ENCODE measurements at places on chromosomes 4 and X.

DNA sequence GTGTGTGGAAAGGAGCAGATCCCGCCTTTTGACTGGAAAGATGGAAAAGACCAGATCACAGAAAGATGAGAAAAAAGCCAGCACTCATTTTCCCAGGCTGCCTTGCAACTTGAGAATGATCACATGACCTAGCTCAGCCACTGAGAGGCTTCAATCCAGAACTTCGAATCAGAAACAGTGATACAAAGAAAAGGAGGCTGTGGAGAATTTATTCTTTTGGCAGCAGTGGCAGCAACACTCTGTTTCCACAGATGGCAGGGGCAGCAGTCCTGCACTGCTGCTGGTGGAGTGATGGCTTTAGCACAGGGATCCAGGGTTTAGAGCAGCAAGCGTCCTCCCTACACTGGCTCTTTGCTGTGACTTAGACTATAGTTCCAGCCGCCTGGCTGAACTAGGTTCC is 77.8 kb upstream of the SH3RF1 start:
- no peak for DNase-seq

- DNase-seq: no peak
These were observed 11.5 kb downstream of the CLCN4 start for GRCh38 chrX:10168226-10168625.

DNA sequence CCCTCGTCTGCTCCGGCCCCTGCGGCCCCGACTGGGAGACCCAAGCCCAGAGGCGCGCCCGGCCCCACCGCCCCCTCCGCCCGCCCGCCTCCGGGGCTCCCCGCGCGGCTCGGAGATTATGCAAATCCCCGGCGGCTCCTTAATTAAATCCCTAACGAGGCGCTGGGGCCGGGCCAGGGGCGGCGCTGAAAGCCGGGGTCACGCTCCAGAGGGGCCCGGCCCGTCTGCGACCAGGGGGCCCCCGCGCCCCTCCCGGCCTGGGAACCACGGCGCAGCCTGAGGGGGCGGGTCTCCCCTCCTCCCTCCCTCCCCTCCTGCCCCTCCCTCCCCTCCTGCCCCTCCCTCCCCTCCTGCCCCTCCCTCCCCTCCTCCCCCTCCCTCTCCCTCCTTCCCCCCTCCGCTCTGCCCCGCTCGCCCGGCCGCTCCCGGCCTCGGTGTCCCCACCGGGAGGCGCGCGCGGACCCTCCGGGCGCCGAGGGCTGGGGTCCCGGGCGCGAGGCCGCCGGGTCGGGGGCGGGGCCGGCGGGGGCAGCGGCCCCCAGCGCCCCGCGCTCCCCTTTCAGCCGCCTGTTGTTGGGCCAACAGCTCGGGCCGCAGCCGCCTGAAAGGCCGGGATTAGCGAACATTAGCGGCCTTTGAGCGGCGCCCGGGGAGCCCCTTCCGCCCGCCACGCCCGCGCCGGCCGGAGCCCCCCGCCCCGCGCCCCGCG is 25.9 kb upstream of the FGFR3 start:
- no peak for DNase-seq

DNA sequence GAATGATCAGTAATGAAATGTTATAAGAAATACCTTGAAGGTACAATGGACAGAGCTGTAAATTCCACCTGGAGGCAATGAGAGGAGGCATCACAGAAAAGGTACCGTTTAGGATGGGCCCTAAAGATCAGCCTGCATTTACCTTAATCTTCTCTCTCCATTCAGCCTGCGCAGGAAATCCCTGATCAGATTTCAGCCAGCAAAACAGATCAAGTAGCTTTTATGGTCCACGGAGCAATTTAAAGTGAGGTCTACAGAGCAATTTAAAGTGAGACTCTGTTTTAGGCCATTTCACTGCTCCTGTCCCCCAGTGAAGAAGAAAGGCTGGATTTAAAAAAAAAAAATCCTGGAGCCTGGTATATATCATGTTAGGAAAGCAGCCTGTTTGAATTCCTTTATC is 195.1 kb upstream of the VCX start:
- DNase-seq: no peak

DNA sequence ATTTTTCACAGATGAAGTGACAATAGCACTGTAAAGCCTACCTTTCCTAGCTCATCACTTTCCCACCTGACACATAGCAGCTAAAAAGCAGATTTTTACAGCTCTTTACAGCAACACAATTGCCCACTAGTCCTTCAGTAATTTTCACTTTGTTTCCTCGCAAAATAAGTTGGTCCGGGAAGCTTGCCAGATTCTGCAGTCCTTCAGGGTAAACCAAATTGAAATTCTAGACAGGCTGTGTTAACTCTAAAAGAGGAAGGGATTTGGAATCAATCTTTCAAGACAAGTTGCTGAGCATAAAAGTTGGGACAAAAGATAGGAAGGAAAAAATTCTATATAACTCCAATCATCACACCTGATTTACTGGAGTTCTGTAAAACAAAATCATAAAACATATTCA is 8.7 kb downstream of the C1QTNF7 start:
- no peak for DNase-seq

DNA sequence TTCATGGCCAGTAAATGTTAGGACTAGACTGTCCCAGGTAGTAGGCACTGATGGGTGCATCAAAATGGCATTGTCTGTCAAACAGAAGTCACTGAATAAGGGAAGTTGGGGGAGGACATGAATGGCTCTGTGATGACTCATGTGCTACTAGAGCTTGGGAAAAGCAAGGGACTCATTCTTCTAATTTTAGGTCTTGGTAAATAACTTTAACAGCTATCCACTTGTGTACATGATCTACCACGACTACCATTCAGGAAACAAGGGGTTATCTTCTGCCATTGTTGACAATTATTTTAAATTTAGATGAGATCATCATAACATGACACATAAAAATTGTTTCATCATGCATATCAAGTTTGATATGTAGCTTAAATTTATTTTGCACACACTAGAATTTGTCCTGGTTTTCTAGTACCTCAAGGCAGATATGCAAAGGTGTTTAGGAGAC is 6.3 kb downstream of the AREG start:
- no peak for DNase-seq

- DNase-seq: no peak
These were observed 63.3 kb downstream of the DOCK11 start for GRCh38 chrX:118558926-118559325.

DNA sequence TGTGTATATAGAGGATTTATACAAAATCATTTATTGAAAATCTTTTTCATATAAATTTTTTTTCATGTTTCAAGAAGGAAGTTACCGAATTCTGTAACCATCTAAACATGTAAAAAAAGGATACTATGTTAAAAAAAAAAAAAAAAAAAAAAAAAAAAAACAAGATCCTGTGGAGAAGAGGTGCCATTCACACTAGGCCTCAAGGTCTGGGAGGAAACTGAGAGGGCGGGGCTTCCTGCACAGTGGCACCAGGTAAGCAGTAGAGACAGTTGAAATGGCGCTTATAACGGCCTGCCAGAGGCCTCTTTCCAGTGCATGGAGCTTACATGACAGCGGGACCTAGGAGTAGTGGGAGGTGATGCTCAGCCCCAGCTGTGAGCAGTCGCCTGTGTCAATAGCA is 17.5 kb downstream of the TRAPPC2 start:
- DNase-seq: no peak

- no peak for DNase-seq
These were observed 497.5 kb downstream of the INPP4B start for GRCh38 chr4:142348613-142349021.

DNA sequence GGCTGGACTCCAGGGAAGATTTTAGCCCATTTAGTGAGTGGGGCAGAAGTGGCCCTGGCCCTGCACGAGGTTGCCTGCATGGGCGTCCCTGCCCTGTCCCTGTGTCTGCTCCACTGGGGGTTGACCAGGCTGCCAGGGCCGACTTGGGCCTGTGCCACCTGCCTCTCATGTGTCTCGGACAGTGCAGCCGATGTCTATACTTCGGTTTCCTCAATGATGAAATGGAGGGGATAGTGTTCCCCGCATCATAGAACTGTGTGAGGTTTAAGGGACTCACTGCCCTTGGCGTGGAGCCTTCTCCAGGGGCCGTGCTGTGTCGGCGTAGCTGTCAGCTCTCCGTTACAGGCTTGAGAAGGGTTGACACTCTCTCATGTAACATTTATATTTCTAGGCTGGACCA is 27.0 kb upstream of the MSANTD1 start:
- no peak for DNase-seq

GRCh38 chr4:26719954-26720552 is 136.2 kb downstream of the TBC1D19 start:
- DNase-seq: no peak

- no peak for DNase-seq
These were observed 16.5 kb downstream of the APOOL start for GRCh38 chrX:85020216-85020615.

- no peak for DNase-seq
These were observed 95.4 kb downstream of the GPR143 start for GRCh38 chrX:9670136-9670814.

Data from H1 (cell line).